Fibroblast of skin of right quadriceps (primary cell): ENCODE measurements at places on chromosomes 13 and 19.

- peak; percentile 26 for DNase-seq
Measured at GRCh38 chr19:7970716-7971448, 27.4 kb upstream of the TIMM44 start.

- DNase-seq = no peak
Measured at GRCh38 chr13:25415241-25415640, 43.5 kb downstream of the ATP8A2 start.

DNA sequence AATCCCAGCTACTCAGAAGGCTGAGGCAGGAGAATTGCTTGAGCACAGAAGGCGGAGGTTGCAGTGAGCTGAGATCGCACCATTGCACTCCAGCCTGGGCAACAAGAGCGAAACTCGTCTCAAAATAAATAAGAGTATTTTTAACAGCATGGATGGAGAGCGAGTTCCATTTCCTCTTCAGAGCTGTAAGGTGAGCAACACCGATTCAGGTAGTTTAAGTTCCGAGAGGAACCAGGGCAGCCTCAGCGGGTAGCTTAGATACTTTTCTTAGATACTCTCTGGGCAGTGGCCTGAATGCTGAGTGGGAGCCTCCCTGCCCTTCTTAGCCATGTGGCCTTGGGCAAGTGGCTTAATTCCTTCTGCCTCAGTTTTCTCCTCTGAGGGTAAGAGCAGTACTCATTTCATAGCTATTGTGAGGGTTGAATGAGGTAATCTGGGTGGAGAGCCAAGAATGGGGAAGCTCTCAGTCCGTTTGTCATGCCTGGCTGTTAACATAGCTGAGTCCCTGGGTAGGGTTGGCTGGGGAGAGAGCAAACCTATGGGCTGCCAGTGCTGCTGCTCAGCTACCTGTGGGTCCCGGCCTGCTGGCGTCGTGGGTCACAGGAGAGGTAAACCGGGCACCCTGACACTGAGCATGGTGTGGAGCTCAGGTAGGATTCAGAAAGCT is 4.1 kb downstream of the ATP11A start:
- peak; percentile 62 for DNase-seq

GRCh38 chr19:12494260-12494860 is 9.7 kb upstream of the ZNF709 start:
- no peak for DNase-seq

DNA sequence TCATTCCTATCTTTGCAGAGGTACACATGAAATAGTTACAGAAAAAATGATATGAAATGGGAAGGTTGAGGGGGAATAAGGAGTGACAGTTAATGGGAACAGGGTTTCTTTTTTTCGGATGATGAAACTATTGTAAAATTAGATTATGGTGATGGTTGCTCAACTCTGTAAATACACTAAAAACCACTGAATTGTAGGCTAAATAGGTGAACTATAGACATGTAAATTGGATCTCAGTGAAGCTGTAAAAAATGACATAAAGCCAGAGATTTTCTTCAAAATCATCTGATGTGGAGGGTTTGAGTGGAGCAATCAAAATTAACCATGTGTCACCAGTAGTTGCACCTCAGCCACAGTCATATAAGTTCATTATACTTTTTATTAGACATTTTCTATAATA is 6.6 kb upstream of the FLT3 start:
- DNase-seq = no peak

GRCh38 chr19:11767633-11768133 is 883 bp downstream of the ZNF441 start:
- peak; percentile 12 for DNase-seq

DNA sequence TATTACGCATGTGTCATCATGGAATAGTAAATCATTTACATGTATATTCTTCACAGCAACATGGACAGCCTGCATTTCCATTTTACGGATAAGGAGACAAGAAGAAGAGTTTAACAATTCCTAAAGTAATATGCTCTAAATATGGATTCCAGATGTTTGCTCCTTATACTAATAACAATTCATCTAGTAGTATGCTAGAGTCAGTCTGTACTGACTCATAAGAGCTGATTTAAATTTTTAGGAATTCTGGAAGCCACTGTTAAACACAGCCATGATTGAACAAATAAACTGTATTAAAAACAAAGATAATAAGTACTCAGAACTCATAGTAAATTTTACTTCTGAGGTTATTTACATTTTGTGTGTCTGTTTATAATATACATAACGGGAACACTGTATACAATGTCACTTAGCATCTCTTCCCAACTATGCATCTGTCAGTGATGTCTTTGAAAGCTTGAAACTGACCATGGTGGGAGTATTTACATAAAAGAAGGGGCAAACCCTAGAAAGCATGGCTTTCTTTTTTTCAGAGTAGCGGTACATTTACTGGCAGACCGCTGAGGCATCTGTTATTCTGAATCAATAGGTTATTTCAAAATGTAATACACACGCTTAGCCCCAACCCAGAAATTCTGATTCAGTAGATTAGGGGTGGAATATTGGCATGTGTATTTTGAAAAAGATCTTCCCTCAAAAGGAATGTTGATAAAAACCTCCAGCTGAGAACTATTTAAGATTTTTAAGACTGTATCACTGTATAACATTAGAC is 12.9 kb downstream of the ZC3H13 start:
- peak; percentile 51 for DNase-seq

GRCh38 chr13:51488212-51488611 is 35.4 kb upstream of the INTS6 start:
- no peak for DNase-seq
